ENCODE measurements at places on chromosomes 7 and 10. TPM values are rescaled to one million over a fixed set of nuclear protein-coding genes. Genes with fewer than 3 reads are reported as not detected.

ODAD2 gene
- total RNA-seq, result 1.0 TPM

DNAH11 gene
- 1.8 TPM for total RNA-seq

CASP7 gene
- 46.0 TPM for total RNA-seq

DNA sequence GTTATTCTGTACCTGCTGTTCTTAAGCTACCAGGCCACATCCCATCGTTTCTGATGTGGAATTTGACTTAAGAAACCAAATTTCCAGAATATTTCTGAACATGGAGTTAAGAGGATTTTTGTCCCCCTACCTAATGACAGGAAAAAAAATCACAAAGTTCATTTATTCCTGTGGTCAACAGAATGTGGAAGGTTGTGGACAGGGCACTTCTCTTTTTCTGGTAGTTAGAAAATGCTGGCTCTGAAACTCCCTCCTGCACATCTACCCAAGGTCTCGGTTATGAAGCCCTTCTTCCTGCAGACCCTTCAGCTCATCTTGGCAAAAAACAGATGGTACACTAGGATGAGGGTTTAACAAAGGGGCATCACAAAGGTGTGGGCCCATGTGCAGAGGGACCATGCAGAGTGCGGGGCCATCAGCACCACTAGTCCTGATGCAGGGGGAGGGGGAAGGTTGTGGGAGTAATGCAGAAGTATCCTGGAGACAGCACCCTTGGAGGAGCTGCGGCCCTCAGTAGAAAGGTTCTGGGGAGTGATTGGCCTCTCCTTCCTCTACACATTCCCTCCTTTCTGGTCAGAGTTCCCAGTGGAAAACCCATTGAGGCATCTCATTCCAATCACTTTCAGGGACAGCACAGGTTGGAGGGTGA, 9.8 kb downstream of the ALOX5 start:
- no peak for DNase-seq

DNA sequence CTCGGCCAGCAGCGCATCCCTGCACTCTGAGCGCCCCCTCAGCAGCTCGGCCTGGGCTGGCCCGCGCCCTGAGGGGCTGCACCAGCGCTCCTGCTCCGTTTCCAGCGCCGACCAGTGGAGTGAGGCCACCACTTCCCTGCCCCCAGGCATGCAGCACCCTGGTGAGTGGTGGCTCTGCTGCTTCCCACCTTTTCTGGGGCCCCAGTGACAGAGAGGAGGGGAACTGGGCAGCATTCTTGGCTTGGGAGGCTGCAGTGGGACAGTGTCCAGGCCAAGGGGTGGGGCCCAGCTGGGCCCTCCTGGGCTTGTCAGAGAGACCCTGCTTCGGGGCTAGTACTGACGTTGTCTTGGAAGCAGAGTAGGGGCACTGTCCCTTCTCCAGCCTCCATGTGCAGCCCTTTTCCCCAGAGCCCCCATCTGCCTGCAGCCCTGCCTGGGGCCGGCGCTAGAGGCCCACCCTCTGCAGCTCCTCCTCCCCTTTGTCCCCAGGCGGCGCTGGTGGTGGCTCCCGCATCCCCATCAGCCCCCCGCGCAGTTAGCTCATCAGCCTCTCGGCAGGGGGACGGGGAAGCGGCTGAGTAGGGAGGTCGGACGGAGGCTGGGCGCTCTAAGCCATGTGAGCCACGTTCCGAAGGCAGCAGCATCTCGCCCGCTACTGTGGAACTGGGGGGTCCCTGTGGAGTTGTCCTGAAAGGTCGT, 29.2 kb downstream of the GBX1 start:
- DNase-seq, result no peak

DNA sequence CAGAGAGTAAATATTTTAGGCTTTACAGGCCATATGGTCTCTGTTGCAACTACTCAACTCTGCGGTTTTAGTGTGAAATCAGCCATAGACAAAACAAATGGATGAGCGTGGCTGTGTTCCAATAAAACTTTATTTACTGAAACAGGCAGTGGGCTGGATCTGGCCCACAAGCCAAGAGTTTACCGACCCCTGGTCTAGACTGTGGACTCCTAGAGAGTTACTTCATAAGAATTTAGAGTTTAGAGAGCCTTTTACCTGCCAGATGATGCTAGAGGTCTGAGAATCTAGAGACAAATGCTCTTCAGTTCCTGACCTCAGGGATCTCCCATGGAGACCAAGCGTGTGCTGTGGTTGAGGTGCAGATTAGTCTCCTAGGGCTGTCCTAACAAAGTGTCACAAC, 174.8 kb downstream of the PTEN start:
- peak; percentile 25 for DNase-seq

All from tongue (tissue), 3 donors.